ENCODE measurements at places on chromosomes 1 and 21.

- no peak for DNase-seq
Observed at GRCh38 chr1:94463765-94464330, 45.7 kb downstream of the ABCD3 start.

- no peak for DNase-seq
Observed at GRCh38 chr1:57711326-57711725, 287.5 kb upstream of the DAB1 start.

DNA sequence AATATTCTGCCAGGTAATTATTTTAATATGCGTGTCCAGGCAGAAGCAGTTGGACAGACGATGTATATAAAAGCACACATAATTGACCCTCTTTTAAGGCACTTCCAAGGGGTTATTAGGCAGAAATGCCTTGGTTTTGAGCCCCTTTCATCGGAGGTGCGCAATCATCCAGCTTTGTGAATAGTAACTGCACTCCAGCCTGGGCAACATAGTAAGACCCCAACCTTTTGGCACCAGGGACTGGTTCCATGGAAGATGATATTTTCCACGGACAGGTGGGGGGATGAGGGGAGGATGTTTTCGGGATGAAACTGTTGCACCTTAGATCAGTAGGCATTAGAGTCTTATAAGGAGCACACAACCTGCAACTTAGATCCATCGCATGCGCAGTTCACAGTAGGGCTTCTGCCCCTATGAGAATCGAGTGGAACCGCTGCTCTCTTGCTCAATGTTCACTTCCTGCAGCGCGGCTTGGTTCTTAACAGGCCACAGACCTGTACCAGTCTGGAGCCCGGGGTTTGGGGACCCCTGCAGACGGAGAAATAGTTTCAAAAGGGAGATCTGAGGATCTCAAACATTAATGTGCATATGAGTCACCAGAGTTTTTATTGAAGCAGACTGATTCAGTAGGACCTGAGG, 1.8 kb upstream of the MCOLN2 start:
- DNase-seq = no peak

GRCh38 chr1:44288883-44289282, 66.2 kb downstream of the ERI3 start:
- DNase-seq = no peak

DNA sequence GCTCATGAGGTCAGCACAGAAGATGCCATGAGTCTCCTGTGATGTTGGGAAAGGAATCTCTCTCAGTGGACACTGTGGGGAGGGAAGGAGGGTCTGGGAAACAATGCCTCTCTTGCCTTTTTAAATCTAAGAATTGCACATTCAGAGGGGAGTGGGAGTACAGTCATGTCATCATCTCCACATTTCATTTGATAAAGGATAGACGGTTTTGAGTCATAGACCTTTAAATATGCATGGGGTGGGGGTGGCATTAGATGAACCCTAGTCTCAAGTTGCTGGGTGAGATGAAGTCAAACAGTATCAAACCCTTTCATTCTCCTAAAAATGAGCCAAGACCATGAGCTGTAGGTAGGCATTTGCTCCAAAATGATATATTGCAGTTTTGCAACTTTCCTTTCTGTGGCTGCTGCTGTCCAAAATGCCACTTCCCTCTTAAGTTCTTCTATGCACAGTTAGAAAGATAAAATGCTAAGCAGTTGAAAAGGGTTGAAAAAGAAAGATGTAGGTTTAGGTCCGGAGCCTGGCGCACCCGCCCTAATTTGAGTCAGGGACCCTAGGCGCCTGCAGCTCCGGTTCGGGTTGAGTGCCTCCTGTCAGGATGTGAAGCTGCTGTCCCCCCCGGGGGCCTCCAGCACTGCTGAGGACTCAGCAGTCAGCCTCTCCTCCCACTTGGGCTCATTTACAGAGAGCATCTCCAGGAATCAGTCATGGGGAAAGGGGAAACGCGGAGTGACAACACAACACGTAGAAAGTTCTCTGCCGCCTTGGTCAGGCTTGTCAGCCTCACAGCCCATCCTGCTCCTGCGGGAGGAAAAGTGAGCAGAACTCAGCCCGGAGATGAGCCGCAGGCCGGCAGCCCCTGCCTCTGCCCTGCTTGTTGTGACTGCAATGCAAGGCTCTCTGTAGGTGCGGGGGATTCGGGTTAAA, 479.3 kb upstream of the RUNX1 start:
- DNase-seq = no peak

DNA sequence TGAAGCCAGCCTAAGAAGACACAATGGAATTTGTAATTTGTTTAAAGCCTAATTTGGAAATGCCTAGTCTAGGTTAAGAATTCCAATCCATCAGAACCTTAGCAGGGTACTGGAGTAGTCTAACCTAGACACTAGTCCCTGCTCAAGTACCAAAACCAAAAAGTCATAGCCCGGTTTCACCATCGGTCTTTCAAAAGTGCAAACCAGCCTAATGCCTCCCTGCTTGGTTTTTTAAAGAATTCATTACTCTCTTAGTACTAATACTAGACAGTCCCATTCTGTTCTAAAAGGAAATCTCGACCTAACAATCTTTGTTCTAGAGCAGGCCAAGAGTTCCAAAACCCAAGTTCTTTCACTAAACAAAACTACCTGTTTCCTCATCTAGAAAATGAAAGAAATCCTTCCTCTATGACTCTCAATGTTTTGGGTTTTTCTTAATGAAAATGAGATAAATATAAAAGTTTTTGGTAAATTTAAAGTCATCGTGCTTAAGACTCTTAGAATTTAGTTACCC, 2.6 kb downstream of the PUM1 start:
- no peak for DNase-seq

GRCh38 chr1:16145662-16146278, 10.1 kb downstream of the EPHA2 start:
- no peak for DNase-seq

- DNase-seq = no peak
Observed at GRCh38 chr1:117652421-117652820, 46.6 kb downstream of the TENT5C start.

DNA sequence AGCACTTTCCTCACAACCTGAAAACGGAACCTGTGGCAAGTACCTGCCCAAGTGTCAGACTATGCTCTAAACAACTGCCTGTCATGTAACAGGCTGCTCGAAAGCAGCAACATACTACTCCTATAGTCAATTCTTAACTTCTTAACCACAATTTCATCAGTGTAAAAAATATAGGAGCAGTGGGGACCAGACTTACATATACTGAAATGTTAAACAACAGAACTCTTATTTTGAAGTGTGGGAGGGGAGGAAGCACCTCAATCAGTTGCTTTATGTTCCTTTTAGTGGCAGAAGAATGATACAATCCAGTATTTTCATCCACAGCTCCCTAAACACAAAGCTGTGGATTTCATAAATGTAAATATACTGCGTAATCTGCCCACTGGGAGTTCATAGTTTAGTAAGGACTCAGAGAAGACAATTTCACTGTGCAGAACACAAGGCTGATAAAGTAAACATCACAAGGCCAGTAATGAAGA, 44.2 kb downstream of the WLS start:
- DNase-seq = no peak

DNA sequence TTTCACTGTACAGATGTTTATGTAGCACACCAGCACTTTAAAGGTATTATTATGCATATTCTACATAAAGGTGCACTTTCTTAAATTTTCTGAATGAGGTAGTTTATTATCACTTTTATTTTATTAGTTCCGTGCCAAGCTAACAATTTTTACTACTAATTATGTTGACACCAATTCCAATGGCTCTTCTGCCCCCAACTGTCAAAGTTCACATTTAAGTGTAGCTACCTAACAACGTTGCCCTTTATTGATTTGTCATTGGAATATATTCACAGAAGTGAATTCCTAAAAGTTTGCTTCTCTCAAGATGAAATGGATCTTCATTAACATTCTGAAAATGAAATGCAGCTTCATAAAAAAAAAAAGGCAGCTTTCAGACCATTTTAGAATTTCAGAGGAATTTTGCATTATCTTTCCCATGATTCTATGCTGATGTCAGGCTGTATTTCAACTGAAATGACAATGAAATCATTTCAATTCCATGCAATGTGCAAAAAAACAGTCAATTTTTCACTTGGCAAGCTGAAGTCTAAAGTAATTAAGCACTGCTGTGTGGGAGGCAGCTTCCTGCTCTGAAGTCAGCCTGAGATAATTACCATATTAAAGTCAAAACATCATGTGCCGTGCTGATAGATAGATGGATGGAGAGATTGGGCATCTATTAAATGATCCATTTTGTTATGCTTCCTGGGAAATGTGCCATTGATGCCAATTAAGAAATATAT, 229.2 kb downstream of the TTLL7 start:
- DNase-seq = peak; percentile 15

DNA sequence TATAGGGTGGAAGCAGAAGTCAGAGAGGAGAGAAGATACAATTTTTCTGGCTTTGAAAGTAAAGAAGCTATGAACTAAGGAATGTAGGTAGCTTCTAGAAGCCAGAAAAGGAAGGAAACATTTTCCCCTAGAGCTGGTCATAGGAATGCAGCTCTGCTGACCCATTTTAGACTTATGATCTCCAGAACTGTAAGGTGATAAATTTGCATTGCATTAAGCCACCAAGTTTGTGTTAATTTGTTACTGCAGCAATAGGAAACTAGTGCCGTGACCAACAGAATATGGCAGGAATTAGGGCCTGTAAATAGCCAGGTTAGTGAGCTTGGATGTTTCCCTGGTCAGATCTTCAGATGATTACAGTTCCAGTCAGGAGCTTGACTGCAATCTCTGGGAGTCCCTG, 244.3 kb upstream of the C1orf105 start:
- no peak for DNase-seq

GRCh38 chr1:194419721-194420120, 1233.3 kb upstream of the B3GALT2 start:
- DNase-seq = no peak

GRCh38 chr1:147545133-147545532, 3.8 kb downstream of the BCL9 start:
- DNase-seq = no peak

GRCh38 chr1:157658571-157658970, 42.0 kb downstream of the FCRL3 start:
- DNase-seq = no peak

DNA sequence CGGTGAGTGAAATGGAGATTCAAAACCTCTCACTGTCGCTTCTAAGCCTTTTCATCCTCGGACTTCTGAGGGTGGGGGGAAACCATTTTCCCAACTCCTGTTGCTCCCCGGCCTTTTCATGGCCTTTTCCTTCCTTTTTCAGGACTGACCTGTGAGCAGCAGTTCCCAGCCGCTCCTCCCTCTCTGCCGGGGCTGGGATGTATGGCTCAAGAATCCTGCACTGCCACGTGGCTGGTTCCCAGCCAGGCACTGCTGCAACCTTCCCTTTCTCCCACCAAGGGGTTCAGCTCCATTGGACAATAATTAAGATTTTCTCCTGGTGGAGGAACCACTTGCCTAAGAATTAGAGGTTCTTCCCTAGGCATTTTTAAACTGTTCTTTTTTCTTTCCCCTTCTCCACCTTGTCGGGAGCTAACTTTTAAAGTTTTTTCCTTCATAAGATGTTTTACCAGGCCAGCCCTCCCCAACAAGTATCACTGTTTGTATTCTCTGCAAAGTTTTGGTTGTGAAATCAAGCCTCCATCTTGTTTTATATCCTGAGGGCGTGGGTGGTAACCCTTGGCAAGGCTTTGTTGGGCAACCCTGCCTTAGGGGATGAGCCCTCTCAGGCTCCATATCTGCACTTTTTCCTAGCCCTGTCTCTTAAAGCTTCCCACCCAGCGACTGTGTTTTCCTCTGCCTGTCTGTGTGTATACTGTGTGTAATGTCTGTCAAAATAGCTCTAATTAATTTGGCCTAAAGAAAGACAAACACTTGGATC, 1166.6 kb upstream of the ADGRL2 start:
- DNase-seq = no peak

DNA sequence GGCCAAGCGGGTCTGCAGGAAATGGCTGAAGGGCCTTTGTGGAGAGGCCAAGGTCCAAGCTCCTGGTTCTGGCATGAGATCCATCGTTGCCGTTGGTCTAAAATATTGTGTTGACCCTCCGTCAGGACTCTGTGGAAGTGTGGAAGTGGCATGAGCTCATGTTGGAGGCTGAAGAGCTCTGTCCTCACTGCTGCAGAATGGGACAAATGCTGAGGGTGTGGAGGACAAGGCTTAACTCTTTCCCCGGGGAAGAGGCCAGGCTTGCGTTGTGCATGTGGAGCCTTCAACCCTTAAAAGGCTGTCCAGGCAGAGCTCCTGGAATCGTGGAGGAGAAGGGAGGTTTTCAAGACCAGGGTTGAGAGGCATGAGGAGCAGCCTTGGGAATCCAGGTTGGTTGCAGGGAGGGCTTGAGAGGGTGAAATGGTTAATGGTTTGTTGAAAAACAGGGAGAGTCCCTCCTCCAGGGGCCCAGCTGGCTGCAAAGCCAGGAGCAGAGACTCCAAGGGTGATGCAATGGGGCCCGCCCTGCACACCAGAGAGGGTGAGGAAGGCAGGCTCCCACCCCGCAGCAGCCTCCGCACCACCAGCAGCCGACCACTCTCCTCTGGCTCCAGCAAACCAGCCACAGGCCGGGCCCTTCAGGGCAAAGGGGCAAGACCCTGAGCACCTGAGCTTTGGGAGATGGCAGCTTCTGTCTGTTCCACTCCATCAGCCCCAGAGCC, 6.7 kb upstream of the AHCYL1 start:
- no peak for DNase-seq

GRCh38 chr1:235835226-235835625, 31.5 kb downstream of the LYST start:
- no peak for DNase-seq

DNA sequence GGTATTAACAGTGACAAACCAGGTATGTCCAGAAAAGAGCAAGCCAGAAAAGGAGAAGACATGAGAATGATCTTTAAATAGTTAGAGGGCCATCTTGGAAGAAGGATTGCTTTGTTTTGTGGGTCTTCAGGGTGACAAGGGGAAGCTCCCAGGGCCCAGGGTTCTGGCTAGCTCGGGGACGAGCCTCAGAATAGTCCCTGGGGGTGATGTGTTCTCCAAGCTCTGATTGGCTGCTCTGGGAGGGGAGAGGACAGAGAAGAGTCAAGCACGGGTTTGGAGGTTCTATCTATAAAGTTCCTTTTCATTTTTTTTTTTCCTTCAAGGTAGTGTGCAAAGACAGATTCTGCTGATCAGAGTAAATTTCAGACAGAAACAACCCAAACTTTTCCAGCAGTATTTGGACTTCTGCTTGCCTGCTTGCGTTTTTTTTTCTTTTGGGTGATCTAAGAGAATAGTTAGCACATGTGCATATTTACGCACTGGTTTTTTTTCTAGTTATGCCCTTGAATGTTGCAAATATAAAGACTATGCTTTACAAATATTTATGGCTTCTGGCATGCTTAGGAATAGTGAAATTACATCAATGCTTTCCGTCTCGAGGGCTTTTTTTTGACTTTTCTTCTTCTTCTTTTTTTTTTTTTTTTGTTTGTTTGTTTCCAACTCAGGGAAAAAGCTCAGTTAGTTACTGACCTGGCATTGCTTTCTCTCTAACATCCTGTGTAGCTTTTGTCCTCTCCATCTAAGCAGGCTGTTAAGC, 59.7 kb downstream of the ROR1 start:
- DNase-seq = no peak

- no peak for DNase-seq
Observed at GRCh38 chr1:194535369-194535768, 1349.0 kb upstream of the B3GALT2 start.

DNA sequence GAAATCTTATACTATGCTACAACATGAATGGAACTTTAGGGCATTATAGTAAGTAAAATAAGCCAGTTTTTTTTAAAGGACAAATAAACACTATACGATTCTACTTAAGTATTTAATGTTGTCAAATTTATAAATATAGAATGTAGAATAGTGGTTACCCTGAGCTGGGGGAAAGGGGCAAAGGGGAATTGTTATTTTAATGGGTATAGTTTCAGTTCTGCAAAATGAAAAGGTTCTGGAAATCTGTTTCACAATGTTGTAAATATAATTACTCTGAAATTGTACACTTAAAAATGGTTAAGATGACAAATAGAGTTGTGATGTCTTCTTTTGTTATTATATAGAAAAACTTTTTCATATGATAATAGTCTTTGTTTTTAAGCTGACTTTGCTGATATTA, 366.3 kb downstream of the MRPL39 start:
- DNase-seq = no peak
